Activated T-cell treated with anti-CD3 and anti-CD28 coated beads for 1 hour (primary cell): ENCODE measurements at places on chromosomes 3 and 15.
A peak's percentile ranks its signal among the peaks of the same experiment; 100 is the strongest.

DNA sequence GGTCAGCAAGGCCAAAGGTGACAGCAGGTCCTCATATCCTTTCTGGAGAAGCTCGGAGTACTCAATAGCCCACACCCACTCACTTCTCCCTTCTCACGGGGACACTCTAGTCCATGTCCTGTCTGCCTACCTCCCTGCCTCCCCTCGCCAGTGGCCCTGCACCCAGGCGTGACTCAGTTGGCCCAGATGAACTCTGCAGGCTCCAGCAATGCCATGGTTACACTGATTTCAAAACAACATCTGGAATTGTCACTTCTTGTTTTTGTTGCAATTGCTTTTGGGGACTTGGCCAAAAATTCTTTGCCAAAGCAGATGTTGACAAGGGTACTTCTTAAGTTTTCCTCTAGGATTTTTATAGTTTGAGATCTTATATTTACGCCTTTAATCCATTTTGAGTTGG lies 13.0 kb downstream of the IL16 start:
- no peak for DNase-seq

GRCh38 chr3:127751782-127752181 lies 70.5 kb downstream of the MGLL start:
- no peak for DNase-seq

DNA sequence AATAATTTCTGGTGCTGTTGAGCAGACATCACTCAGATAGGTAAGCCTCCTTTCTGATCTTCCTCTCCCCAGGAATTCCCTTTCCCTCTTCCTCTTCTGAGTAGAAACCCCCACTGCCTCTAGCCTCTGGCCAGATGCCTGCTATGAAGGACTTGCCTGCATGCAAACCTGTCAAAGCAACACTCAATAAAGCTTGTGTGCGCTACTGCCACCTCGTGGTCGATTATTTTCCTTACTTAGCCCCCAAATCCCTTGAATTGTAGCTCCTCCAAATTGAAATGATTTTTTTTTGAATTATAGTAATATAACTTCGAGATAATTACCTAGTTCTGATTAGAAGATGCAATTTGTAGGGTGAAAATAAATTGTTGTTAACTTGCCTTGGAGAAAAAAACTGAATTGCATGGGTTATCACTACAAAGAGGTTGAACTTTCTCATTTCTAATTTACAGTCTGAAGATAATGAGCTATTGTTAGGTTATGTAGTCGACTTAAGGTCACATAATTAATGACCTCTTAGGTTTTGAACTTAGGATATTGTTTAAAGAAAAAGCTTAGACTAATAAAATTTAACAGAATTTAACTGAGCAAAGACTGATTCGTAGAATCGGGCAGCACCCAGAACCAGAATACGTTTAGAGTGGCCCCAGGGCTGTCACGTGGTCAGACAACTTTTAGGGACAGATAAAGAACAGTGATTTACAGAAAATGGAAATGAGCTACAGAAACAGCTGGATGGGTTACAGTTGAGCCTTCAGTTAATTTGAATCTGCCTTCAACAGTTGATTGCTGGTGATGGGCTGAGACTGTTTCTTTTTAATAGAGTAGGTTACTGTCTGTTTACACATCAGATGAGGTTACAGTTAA lies 269.3 kb downstream of the ARPP21 start:
- DNase-seq, result peak; percentile 8

DNA sequence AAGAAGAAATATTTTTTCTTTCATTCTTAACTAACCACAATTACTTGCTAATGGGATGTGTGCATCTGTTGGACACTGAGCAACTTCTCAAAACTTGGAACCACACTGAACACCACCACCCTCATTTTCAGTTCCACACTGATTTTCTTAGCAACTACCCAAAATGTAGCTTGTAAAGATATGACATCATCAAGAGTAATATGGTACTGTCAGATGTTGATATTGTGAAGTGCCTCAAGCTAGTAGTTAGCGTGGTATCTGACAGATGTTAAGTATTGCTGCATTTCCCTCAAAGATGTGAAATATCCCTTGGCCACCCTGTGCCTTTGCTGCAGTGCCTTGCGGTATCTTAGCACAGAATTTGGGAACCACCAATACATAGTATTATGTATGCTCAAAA lies 9.3 kb downstream of the RFTN1 start:
- no peak for DNase-seq

GRCh38 chr3:183907911-183908331 lies 23.2 kb upstream of the PARL start:
- DNase-seq, result no peak

DNA sequence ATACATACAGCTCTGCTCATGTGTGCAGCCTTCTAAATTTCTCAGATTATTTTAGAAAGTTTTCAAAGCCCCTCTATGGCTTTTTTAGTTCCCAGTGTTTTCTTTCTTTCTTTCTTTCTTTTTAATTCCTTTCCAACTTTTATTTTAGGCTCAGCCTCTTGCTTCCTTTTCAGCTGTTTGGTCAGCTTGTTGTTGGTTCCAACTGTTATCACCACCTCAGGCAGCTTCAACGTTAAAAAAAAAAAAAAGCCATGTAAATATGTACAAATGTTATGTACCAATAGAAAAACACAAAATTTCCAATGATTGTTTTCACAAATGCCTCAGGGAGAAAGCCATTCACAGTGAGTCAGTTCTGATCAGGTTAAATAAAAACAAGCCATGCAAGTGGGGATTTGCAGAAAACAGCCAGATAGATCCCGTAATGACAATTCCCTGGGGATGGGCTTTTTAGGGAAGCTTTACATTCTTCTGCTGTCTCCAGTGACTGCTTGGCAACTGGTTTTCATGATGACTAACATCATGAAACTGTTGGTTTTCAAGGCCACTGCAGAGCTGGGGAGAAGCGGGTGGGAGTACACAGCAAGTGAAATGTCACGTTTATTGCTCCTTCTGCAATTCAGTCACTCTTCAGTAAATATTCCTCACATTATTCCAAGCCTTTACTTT lies 908.4 kb downstream of the EPHA3 start:
- no peak for DNase-seq

DNA sequence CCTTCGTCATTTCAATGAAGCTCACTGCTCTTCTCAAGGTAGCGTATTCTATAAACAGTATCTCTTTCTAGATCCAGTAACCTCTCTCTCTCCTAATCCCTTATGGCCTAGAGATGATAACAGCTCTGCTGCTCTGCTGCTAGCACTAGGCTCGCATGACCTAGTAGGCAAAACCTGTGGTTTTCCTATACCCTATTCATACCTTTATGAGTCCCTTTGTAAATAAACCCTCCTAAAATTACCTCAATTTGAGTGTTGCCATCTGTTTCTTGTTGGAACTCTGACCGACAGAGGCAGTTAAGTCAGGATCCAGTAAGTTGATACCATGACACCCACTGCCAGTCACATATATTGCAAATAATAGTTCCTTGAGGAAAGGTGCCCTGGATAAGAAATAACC lies 7.3 kb downstream of the CCDC14 start:
- no peak for DNase-seq

DNA sequence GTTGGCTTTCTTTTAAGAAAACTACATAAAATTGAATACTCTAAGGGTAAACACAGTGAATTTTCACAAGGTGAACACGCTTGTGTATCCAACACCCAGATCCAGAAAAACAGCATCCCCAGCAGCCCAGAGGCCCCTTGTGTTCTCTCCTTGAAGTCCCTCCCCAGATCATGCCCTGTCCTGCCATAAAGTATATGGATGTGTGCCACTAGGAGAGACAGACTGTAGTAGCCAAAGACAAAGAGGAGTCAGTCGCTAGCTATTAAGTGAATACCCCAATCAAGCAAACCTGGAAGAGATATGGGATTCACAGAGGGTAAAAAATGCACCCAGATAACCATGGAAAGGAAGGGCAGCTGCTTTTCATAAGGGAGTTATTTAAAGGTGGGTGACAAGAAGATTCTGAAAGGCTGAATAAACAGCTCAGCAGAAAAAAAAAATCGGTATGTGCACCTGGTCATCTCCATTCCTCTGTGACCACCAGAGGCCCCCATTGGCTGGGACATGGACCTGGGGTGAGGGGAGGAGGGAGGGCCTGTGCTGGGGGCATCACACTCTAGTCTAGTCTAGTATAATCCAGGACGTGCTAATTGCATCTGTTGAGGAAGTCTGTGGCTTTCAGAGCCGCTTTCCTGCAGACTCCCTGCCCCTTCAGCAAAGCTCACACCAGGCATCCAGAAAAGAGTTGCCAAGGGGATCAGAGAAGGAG lies 167.3 kb upstream of the NDN start:
- no peak for DNase-seq

DNA sequence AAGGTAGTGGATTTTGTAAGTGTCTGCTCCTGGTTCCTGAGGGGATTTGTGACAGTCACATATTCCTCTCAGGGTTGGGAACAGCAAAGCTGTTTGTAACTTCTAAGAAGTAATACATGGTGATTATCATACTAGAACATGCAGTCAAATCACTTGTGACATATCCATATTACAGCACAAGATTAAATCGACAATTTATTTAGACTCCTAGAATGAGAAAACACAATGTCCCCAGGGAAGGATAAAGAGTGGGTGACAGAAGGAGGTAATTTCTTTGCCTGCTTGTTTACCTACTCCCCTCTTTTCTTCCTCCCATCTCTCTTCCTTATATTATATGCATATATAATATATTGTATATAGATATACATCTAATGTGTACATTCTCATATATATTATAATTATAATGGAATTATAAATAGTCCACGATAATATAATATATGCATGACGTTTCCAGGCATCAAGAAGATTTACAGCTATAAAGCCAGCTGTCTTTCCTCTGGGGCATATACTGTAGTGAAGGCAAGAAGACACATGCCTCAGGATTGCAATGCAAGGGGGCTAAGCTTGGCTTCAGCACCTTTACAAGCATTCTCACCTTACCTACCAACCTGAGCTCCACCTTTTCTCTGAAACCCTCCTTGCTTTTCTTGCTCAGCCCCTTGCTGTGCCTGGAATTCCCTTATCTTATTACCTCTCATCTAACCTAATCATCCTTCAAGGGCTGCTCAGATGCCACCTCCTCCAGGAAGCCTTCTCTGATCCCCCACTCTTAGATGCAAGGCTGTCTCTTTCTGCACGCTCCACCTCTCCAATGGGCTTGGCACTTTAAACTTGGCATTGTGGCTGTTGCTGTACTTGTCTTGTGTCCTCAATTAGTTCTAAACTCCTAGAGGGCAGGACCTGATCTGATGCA lies 73.1 kb upstream of the PIAS1 start:
- no peak for DNase-seq

DNA sequence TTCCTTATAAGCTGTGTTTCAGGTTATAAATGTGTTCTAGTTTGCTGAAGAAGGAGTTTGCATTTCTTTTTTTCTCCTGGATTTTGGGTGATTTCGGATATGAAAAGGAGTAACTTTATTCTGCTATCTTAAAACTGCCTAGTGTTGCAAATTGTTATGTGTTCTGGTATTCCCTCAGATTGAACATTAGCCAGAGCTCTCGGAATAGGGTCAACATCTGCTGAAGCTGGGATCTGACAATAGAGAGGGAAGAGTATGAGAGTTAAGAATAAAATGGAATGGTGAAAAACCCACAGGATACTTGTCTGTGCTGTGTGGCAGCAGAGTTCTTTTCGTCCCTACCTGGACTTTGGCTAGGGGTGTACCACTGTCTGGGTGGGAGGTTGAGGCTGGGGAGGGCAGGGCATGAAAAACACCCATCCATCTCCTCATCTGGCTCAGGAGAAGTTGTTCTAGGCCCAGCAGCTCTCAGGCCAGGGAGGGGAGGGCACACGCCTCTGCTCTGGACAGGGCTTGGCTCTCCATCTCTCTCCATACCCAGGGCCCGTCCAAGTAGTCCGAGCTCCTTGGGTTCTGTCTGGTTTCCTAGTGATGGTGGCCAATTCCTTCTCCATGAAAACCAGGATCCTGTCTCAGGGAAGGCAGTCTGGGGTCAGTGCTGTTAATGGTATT lies 13.2 kb downstream of the SPSB4 start:
- no peak for DNase-seq
